Ovary (tissue), 10 donors: ENCODE measurements at places on chromosomes 3 and 15. TPM values are rescaled to one million over a fixed set of nuclear protein-coding genes. Genes with fewer than 3 reads are reported as not detected.

- no peak overlapping the region for H3K27ac ChIP-seq
- no peaks in the 10 kb centered on the region for H3K4me1 ChIP-seq
- no peak for DNase-seq
- H3K36me3 ChIP-seq, result no peaks in the 10 kb centered on the region
Observed at GRCh38 chr15:86595741-86596140, 516.1 kb downstream of the AGBL1 start.

DNA sequence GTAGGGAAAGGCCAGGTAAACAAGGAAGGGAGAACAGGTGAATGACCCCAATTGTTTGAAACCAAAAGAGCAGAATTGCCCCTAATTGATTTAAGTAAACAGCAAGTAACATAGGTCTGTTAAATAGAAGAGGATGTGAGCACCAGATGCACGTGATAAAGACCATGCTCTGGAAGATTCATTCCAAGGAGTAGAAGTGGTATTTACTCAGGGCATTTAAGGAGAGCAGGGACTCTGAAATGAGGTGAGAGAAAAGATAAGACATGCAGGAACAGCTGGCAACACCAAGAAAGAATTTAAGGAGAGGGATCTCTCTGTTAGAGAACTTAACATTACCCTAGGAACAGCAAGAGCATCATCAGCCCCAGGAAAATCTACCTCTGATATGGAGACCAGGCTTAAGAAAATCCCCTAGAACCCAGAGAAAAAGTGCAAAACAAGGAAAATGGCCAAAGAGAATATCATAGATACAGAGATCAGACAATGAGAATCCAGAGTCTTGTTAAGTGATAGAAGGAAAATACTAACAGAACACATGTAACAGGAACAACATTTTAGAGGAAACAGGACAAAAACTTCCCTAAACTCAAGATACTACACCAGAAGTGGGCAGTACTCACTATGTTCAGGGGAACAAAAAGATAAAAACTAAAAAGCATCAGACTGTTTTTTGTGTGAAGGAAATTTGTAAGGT, 6.4 kb downstream of the NUDT16 start:
- H3K36me3 ChIP-seq, result no peaks in the 10 kb centered on the region
- no peaks in the 10 kb centered on the region for H3K27me3 ChIP-seq
- H3K4me3 ChIP-seq, result no peak overlapping the region
- H3K27ac ChIP-seq, result no peak overlapping the region
- H3K4me1 ChIP-seq, result peaks cover 2% of the 10 kb centered on the region
- DNase-seq, result no peak

DNA sequence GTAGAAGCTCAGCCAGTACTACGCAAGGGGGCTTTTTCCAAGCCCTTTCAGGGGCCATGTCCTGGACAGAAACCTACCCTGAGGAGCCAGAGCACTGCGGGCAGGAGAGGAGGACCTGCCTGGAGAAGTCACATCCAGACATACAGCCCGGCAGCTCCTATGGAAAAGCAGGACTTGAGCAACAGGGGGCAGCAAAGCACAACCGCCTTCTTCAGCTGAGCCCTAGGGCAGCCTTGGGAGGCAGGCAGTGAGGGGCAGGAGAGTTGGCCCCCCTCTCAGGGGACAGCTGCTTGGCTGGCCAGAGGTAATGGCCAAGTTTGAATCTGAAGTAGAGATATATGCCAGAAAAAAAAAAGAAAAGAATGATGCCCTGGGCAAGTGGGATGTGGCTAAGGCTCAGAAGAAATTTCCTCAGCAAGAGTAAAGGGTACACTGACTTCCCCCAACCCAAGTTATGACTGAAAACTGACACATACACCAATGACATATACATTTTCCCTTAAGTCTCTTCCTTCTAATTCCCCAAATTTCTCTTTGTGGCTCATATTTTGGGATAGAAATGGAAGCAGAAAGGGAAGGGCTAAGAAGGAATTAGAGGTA, 56.9 kb downstream of the CYP19A1 start:
- no peaks in the 10 kb centered on the region for H3K36me3 ChIP-seq
- no peaks in the 10 kb centered on the region for H3K4me1 ChIP-seq
- H3K27me3 ChIP-seq, result no peaks in the 10 kb centered on the region

DNA sequence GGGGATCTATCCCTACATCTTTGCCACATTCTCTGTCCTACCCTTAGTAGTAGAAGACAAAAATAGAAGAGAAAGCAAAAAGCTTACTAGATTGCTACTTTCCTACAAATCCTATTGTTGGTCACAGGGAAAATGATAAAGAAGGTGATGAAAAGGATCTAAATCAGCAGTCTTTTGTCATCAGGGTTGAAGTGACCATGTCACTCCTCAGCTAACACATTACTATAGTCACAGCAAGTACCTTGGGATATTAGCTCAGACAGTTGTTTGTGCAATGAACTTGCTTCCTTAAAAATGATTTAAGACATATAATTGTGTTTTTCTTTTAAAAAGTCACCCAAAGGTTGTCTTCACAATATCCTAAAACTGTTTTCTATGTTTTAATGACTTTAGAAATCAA, 6.3 kb downstream of the ST3GAL6 start:
- DNase-seq, result no peak
- no peak overlapping the region for H3K27ac ChIP-seq
- H3K36me3 ChIP-seq, result no peaks in the 10 kb centered on the region
- H3K4me1 ChIP-seq, result peaks cover under 1% of the 10 kb centered on the region
- no peaks in the 10 kb centered on the region for H3K27me3 ChIP-seq

DNA sequence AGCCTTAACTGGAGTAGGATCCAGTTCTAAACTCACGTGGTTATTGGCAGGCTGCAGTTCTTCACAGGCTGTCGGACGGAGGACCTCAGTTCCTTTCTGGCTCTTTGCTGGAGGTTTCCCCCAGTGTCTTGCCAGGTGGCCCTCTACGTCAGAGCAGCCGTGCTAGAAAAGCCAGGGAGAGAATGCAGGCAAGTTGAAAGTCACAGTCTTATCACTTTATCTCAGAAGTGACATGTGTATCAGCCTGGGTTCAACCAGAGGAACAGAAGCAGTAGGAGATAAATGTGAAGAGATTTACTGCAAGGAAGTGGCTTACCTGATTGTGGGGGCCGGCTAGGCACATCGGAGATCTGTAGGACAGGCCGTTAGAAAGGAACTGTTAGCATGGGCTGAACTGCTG, 125.3 kb upstream of the BNIP2 start:
- no peaks in the 10 kb centered on the region for H3K4me1 ChIP-seq
- H3K27ac ChIP-seq, result no peak overlapping the region
- H3K27me3 ChIP-seq, result no peaks in the 10 kb centered on the region
- DNase-seq, result no peak
- H3K4me3 ChIP-seq, result no peak overlapping the region

- no peak overlapping the region for H3K4me3 ChIP-seq
- H3K27ac ChIP-seq, result no peak overlapping the region
- no peaks in the 10 kb centered on the region for H3K36me3 ChIP-seq
- DNase-seq, result no peak
Observed at GRCh38 chr15:68175526-68175925, 29.6 kb downstream of the CALML4 start.

DNA sequence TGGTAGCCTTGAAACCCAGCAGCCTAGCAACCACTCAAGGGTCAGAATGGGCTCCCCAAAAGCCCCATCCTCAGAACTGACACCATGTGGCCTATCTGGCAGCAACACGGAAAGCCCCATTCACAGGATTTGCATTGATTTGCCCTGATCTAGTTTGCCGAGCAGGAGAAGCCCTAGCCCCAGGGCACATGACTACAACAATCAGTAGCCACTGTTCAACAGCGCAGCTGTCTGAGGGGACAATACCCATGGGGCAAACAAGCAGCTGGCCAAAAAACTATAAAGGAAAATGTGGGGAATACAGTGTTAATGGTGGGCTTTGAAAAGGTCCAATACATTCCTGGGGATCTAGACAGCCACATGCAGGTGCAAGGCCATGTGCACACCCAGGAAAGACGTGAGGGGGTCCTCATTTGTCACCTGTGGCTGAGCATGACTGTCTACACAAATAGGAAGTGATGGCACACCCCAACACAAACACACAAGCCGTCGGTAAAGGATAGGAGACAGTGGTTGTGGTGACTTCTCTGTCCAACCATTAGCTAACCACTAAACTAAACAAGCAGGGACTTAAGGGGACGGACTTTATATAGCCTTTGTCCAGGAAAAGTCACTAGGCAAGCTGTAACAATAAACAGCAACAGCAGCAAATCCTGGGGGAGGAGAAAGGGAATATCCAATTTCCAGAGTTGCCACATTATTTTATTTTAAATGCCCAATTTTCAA, 113.7 kb downstream of the LRIG1 start:
- no peak for DNase-seq
- H3K4me3 ChIP-seq, result no peak overlapping the region
- no peaks in the 10 kb centered on the region for H3K27me3 ChIP-seq
- H3K36me3 ChIP-seq, result no peaks in the 10 kb centered on the region
- H3K4me1 ChIP-seq, result no peaks in the 10 kb centered on the region

The GRIP2 gene
- total RNA-seq, result 10.0 TPM
